Type B pancreatic cell (in vitro differentiated cells): ENCODE measurements at places on chromosomes 13 and 19.

DNA sequence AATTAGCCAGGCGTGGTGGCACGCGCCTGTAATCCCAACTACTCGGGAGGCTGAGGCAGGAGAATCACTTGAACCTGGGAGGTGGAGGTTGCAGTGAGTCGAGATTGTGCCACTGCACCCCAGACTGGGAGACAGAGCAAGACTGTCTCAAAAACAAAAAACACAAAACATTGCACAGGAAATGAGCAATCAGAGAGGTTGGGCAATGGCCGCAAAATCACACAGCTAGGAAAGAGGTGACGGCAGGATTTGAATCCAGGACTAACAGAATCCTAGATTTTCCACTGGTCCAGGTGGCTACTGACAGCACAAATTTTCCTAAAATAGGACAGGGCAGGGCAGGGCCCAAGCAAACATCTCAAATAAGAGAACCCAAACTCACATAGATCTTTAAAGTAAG, 23.3 kb downstream of the PTPRS start:
- DNase-seq, result no peak
- peaks cover 4% of the 10 kb centered on the region for H3K4me1 ChIP-seq
- H3K27me3 ChIP-seq, result no peaks in the 10 kb centered on the region
- no peaks in the 10 kb centered on the region for H3K36me3 ChIP-seq
- no peak overlapping the region for H3K27ac ChIP-seq
- H3K4me3 ChIP-seq, result no peak overlapping the region

- H3K4me1 ChIP-seq, result peaks cover 2% of the 10 kb centered on the region
- no peak overlapping the region for H3K27ac ChIP-seq
- H3K27me3 ChIP-seq, result no peaks in the 10 kb centered on the region
- peaks cover 10% of the 10 kb centered on the region for H3K36me3 ChIP-seq
- DNase-seq, result no peak
These were observed 89.9 kb downstream of the CDK8 start for GRCh38 chr13:26343816-26344215.

- no peak overlapping the region for H3K4me3 ChIP-seq
- DNase-seq, result no peak
- no peaks in the 10 kb centered on the region for H3K36me3 ChIP-seq
- no peak overlapping the region for H3K27ac ChIP-seq
These were observed 176.8 kb downstream of the ZNF737 start for GRCh38 chr19:20388706-20389225.

DNA sequence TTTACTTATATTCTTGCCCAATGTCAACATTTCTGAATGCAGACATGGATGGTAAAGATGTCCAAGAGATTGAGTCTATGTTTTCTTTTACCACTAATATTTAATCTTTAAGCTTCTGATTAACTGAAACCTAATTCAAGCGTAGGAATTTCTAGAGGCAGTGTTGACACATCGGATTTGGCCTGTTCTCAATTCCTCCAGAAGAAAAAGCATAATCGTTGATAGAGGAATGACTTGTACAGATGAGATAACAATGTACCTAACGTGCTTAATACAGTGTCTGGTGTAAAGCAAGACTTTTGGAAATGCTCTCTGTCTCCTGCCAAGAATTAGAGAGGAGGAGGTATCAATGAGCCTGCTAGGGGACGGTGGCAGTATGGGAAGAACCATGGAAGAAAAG, 35.2 kb downstream of the SLC15A1 start:
- no peaks in the 10 kb centered on the region for H3K27me3 ChIP-seq
- no peak for DNase-seq
- H3K4me3 ChIP-seq, result no peak overlapping the region
- no peaks in the 10 kb centered on the region for H3K4me1 ChIP-seq
- H3K36me3 ChIP-seq, result no peaks in the 10 kb centered on the region

GRCh38 chr19:9144920-9145319, 4.7 kb downstream of the ZNF317 start:
- H3K27me3 ChIP-seq, result no peaks in the 10 kb centered on the region
- no peak for DNase-seq
- H3K4me3 ChIP-seq, result peak overlapping the region; percentile 57
- no peak overlapping the region for H3K27ac ChIP-seq
- H3K36me3 ChIP-seq, result peaks cover 64% of the 10 kb centered on the region

DNA sequence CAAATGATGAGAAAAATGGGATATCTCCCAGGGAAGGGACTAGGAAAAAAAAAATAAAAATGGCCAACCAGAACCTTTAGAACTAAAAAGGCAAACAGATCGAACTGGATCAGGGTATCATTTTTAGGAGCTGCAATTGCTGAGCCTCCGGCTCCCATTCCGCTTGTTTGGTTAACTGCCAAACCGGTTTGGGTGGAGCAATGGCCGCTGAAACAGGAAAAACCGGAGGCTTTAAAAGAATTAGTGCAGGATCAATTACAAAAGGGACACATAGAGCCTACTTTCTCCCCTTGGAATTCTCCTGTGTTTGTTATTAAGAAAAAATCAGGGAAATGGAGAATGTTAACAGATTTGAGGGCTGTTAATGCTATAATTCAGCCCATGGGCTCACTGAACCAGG, 12.7 kb upstream of the ZNF443 start:
- H3K4me3 ChIP-seq, result peak overlapping the region; percentile 5
- H3K27me3 ChIP-seq, result no peaks in the 10 kb centered on the region
- H3K4me1 ChIP-seq, result no peaks in the 10 kb centered on the region
- peak overlapping the region; percentile 80 for H3K27ac ChIP-seq
- no peak for DNase-seq

- no peaks in the 10 kb centered on the region for H3K27me3 ChIP-seq
- H3K36me3 ChIP-seq, result peaks cover 5% of the 10 kb centered on the region
- peak overlapping the region; percentile 99 for H3K27ac ChIP-seq
- H3K4me3 ChIP-seq, result no peak overlapping the region
- DNase-seq, result no peak
These were observed 12.5 kb downstream of the PEPD start for GRCh38 chr19:33508941-33509614.

DNA sequence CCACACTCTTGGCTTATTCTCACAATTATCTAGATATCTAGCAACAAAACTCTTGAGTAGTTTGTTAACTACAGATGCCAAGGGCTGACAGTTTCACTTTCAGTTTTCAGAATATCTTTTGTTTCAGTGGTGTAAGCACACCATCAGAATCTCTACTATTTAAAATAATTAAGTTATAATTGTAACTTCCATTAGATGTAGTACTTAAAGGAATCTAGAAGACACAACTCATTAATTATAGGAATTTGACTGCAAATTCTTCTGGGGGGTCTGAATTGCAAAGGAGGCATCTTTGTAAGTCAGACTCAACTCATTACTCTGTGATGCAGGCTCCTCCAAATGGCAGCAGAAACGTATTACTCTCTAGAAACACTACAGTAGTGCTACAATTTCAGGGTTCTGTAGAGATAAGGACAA, 44.9 kb upstream of the USPL1 start:
- no peak for DNase-seq
- H3K36me3 ChIP-seq, result no peaks in the 10 kb centered on the region
- H3K27ac ChIP-seq, result no peak overlapping the region

DNA sequence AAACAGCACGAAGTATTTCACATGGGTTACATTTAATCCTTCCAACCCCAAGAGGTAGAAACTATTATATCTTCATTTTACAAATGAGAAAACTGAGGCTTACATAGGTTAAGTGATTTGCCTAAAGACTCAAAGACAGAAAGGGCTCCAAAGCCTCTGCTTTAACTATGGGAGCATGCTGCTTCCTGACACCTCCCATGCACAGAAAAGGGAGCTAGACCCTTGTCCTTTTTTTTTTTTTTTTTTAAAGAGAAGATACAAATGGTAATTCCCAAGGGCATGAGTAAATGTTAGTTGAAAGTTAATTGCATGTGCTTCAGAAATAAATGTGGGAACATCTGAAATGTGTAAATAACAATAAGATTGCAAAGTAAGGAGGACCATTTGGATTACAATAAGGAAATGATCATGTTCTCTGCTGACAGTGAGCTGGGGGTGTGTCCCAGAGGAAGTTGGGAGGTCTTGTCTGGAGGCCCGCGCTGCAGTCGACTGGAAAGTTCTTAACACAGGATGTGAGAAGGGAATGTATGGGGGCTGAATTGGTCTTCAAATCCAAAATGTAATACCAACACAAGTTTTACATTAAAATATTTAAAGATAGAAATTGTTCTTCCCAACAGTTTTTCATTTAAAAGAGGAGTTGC, 500.3 kb downstream of the KLF12 start:
- no peak overlapping the region for H3K27ac ChIP-seq
- H3K36me3 ChIP-seq, result no peaks in the 10 kb centered on the region
- H3K4me3 ChIP-seq, result no peak overlapping the region
- no peaks in the 10 kb centered on the region for H3K27me3 ChIP-seq

GRCh38 chr19:9935506-9936325, 599 bp downstream of the OLFM2 start:
- peak overlapping the region; percentile 91 for H3K27ac ChIP-seq
- peaks cover 29% of the 10 kb centered on the region for H3K27me3 ChIP-seq
- peaks cover 31% of the 10 kb centered on the region for H3K4me1 ChIP-seq
- H3K4me3 ChIP-seq, result peak overlapping the region; percentile 97
- H3K36me3 ChIP-seq, result peaks cover 3% of the 10 kb centered on the region

DNA sequence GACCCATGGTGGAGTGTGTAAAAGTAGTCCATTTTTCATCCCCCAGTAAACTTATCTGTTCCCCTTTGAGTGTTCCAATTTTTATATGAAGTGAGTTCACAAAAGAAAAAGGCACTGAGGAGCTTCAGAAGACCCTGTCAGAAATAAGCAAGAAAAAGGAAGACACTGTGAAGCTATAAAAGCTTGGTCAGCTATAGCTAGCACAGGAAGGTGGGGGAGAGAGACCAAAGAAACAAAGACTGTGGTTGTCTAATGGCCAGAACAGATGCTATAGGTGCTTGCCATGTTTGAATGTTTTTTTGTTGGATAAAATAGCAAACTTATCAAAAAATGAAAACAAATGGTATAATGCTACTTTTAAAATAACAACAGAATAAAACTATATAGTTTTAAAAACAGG, 46.5 kb downstream of the RCBTB2 start:
- H3K36me3 ChIP-seq, result peaks cover 25% of the 10 kb centered on the region
- no peaks in the 10 kb centered on the region for H3K4me1 ChIP-seq
- no peak for DNase-seq
- H3K27me3 ChIP-seq, result no peaks in the 10 kb centered on the region
- H3K4me3 ChIP-seq, result no peak overlapping the region
- H3K27ac ChIP-seq, result no peak overlapping the region

DNA sequence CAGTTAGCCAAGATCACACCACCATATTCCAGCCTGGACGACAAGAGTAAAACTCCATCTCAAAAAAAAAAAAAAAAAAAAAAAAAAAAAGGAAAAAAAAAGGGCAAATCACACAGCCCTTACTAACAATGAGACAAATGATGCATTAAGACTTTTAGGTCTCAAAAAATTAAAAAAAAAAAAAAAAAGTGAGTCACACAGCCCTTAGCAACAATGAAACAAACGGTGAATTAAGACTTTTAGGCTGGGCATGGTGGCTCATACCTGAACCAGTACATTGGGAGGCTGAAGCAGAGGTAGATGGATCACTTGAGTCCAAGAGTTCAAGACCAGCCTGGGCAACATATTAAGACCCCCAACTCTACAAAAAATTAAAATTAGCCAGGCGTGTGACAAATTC, 32.4 kb upstream of the EIF3G start:
- DNase-seq, result no peak
- H3K27me3 ChIP-seq, result no peaks in the 10 kb centered on the region
- H3K36me3 ChIP-seq, result peaks cover 21% of the 10 kb centered on the region
- H3K4me3 ChIP-seq, result no peak overlapping the region
- H3K27ac ChIP-seq, result no peak overlapping the region

GRCh38 chr19:2483084-2483483, 7.2 kb downstream of the GADD45B start:
- DNase-seq, result no peak
- H3K4me1 ChIP-seq, result peaks cover 6% of the 10 kb centered on the region
- H3K4me3 ChIP-seq, result no peak overlapping the region
- H3K27ac ChIP-seq, result no peak overlapping the region
- peaks cover 37% of the 10 kb centered on the region for H3K27me3 ChIP-seq
- no peaks in the 10 kb centered on the region for H3K36me3 ChIP-seq

- no peak overlapping the region for H3K27ac ChIP-seq
- H3K4me3 ChIP-seq, result no peak overlapping the region
These were observed 10.1 kb upstream of the LRCH1 start for GRCh38 chr13:46542833-46543232.

DNA sequence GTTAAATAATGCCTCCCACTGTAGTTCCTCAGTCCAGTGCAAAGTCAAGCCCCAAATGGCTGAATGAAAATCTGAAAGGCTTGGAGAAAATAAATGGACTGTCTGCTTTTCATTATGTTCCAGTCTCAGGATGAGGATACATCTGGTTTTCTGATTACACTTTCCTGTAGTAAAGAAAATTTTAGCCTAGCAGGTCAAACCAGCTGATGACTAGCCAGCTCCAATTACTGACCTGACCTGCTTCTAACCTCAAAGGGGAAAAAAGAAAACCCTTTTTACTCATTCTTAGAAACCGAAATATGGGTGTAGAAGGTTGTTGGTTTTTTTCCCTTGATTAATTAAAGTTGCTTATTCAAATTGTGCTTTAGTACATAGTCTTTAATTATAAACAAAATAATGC, 418.4 kb downstream of the EFNB2 start:
- no peak for DNase-seq
- peaks cover 3% of the 10 kb centered on the region for H3K36me3 ChIP-seq
- no peak overlapping the region for H3K4me3 ChIP-seq
- H3K4me1 ChIP-seq, result peaks cover 26% of the 10 kb centered on the region
- H3K27me3 ChIP-seq, result no peaks in the 10 kb centered on the region
- H3K27ac ChIP-seq, result no peak overlapping the region

- H3K27me3 ChIP-seq, result peaks cover 49% of the 10 kb centered on the region
- no peak overlapping the region for H3K27ac ChIP-seq
- H3K36me3 ChIP-seq, result peaks cover 8% of the 10 kb centered on the region
- peaks cover 16% of the 10 kb centered on the region for H3K4me1 ChIP-seq
These were observed 5.7 kb downstream of the SHISA7 start for GRCh38 chr19:55437410-55437809.

DNA sequence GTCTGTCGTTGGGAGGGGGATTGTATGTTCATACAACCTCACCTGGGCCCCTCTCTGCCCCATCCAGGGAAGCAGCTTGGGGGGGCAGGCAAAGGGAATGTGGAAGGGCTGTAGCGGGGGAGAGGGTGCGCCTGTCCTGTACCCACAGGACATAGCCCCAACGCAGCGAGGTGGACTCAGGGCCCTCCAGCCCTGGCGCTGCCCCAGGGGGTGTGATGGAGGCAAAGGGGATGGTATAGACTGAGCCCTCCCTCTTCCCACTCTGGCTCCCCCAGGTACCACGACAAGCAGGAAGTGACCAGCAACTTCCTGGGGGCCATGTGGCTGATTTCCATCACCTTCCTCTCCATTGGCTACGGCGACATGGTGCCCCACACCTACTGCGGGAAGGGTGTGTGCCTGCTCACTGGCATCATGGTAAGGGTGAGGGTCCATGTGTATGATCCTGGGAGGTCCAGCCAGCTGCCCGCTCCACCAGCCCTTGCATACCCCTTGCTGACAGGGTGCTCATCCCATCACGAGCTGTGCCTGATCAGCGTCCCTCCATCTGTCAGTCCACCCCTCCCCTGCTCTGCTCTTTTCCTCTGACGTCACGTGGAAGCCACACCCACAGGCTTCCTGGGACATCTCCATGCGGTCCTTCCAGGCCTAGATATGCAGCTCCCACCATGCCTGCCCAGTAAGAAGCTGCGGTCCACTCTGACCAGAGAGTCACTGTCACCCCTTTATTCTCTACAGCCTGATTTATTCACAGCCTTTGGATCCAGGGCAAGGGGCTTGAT, 18.3 kb downstream of the KCNN1 start:
- no peaks in the 10 kb centered on the region for H3K36me3 ChIP-seq
- H3K4me3 ChIP-seq, result no peak overlapping the region
- DNase-seq, result no peak
- H3K27ac ChIP-seq, result no peak overlapping the region
- no peaks in the 10 kb centered on the region for H3K4me1 ChIP-seq

GRCh38 chr13:112444416-112445399, 68.6 kb downstream of the SPACA7 start:
- peaks cover 38% of the 10 kb centered on the region for H3K27me3 ChIP-seq
- H3K27ac ChIP-seq, result no peak overlapping the region
- H3K4me3 ChIP-seq, result no peak overlapping the region
- DNase-seq, result no peak
- no peaks in the 10 kb centered on the region for H3K36me3 ChIP-seq
- no peaks in the 10 kb centered on the region for H3K4me1 ChIP-seq
